ENCODE measurements at places on chromosomes 1 and 21.

DNA sequence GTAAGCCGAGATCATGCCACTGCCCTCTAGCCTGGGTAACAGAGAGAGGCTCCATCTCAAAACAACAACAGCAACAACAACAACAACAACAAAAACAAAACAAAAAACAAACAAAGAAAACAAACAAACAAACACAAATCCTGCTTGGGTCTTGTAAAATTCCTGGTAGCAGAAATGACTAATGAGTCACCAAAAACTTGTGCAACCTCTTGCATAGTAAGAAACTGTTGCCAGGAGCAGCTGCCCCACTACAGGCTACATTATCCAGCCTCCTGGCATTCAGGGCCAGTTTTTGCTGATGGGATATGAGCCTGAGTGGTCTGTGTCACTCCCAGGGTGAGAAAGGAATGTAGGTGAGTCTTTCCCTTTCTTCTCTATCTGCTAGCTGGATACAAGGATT is 245.4 kb downstream of the TNR start:
- H3K27ac ChIP-seq: no peak overlapping the region
- no peaks in the 10 kb centered on the region for H3K27me3 ChIP-seq
- no peaks in the 10 kb centered on the region for H3K36me3 ChIP-seq

DNA sequence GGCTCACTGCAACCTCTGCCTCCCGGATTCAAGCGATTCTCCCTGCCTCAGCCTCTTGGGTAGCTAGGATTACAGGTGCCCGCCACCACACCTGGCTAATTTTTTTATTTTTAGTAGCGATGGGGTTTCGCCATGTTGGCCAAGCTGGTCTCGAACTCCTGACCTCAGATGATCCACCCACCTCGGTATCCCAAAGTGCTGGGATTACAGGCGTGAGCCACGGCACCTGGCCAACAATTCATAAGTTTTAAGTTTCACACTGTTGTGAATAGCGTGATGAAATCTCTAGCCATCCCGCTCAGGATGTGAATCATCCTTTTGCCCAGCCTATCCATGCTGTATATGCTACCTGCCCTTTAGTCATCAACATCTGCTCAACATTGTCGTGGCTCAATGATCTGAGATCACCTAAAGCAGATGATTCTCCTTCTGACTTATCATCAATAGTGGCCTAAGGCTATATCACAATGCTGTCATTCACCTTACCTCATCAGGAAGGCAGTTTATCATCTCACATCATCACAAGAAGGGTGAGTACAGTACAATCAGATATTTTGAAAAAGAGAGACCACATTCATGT is 2.6 kb downstream of the PFDN2 start:
- H3K36me3 ChIP-seq: no peaks in the 10 kb centered on the region
- H3K27ac ChIP-seq: no peak overlapping the region
- H3K27me3 ChIP-seq: no peaks in the 10 kb centered on the region
- no peak for DNase-seq

GRCh38 chr1:248165186-248165585 is 9.4 kb upstream of the OR2M2 start:
- H3K4me3 ChIP-seq: no peak overlapping the region
- H3K36me3 ChIP-seq: no peaks in the 10 kb centered on the region
- H3K27me3 ChIP-seq: no peaks in the 10 kb centered on the region
- H3K4me1 ChIP-seq: no peaks in the 10 kb centered on the region

DNA sequence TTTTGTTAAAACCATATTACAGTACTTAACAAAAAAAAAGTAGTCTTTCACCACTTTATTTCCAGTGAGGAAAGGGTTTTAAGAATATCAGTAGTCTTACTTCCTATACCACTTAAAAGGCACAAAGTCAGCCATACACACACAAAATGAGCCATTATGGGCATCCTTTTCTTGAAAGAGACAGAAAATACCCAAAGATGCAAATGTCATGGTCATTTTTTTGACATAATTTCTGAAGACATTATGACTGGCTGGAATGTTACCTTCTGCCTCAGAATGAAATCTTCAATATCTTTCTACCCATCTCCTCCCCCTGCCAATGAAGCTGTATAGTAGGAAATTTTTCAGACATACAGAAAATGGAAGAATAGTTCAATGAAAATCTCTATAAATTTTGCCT is 237.7 kb downstream of the SLC45A1 start:
- DNase-seq: no peak
- H3K27me3 ChIP-seq: no peaks in the 10 kb centered on the region

- H3K4me1 ChIP-seq: no peaks in the 10 kb centered on the region
- no peak overlapping the region for H3K4me3 ChIP-seq
- no peaks in the 10 kb centered on the region for H3K36me3 ChIP-seq
- no peak overlapping the region for H3K27ac ChIP-seq
- DNase-seq: no peak
Observed at GRCh38 chr1:67170751-67171573, 4.7 kb downstream of the IL23R start.

GRCh38 chr1:153946622-153947241 is at the start of gene DENND4B:
Gene DENND4B (minus strand): TSS chr1:153946718. CDS start chr1:153944374, 2,344 bp downstream.
- no peak for DNase-seq
- H3K4me1 ChIP-seq: peaks cover 27% of the 10 kb centered on the region
- no peaks in the 10 kb centered on the region for H3K27me3 ChIP-seq
- peak within 1 kb of the TSS; percentile 98 for H3K4me3 ChIP-seq
- H3K27ac ChIP-seq: peak within 1 kb of the TSS; percentile 98

DNA sequence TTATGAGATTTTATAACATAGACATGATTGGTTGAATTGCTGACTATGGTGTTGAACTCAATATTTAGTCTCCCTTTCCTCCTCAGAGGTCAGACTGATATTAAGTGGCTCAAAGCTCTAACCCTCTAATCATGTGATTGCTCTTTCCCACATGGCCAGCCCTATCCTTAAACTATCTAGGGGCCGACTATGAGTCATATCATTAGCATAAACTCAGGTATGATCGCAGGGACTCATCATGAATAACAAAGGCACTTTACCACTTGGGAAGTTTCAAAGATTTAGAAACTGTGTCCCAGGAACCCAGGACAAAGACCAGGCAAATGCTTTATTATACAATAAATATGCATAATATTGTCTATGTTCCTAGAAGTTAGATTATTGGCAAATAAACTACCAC is 894.6 kb upstream of the NEGR1 start:
- H3K36me3 ChIP-seq: no peaks in the 10 kb centered on the region
- DNase-seq: no peak
- no peak overlapping the region for H3K27ac ChIP-seq
- H3K27me3 ChIP-seq: no peaks in the 10 kb centered on the region

DNA sequence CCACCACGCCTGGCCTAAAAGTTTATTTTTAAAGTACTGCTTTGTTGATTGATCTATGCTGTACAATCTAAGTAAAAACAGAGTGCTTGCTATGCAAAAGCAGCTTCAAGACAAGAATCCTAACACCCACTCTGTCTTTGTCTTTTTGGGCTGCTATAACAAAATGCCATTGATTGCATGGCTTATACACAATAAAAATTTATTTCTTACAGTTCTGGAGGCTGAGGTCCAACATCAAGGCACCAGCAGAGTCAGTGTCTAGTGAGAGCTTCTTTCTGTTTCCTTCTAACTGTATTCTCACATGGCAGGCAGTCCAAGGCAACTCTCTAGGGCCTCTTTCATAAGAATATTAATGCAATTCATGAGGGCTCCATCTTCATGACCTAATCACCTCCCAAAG is 63.6 kb upstream of the GJA5 start:
- H3K27ac ChIP-seq: no peak overlapping the region
- peaks cover 18% of the 10 kb centered on the region for H3K4me1 ChIP-seq
- no peak overlapping the region for H3K4me3 ChIP-seq
- no peaks in the 10 kb centered on the region for H3K36me3 ChIP-seq
- no peak for DNase-seq
- H3K27me3 ChIP-seq: no peaks in the 10 kb centered on the region

DNA sequence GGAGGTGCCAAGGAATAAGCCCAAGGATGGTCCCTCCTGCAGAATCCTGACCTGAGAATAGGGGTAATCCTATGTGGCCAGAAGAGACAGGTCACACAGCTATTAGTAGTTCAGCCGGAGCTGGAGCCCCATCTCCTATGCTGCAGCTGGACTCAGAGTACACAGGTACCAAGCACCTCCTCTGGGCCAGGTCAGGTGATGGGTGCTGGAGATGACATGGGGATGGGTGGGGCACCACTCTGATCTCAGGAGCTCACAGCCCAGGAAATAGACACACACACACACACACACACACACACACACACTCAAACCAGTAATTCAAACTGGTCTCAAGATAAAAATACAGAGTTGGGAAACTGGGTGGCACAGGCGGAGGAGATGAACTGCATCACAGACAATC is 54.2 kb upstream of the SSBP3 start:
- H3K27ac ChIP-seq: no peak overlapping the region
- H3K27me3 ChIP-seq: no peaks in the 10 kb centered on the region
- DNase-seq: no peak
- H3K4me1 ChIP-seq: peaks cover 22% of the 10 kb centered on the region

- H3K36me3 ChIP-seq: peaks cover 18% of the 10 kb centered on the region
- no peak overlapping the region for H3K4me3 ChIP-seq
- no peak overlapping the region for H3K27ac ChIP-seq
- H3K27me3 ChIP-seq: no peaks in the 10 kb centered on the region
- no peak for DNase-seq
- peaks cover 9% of the 10 kb centered on the region for H3K4me1 ChIP-seq
Observed at GRCh38 chr1:50454911-50455310, 31.7 kb upstream of the DMRTA2 start.

DNA sequence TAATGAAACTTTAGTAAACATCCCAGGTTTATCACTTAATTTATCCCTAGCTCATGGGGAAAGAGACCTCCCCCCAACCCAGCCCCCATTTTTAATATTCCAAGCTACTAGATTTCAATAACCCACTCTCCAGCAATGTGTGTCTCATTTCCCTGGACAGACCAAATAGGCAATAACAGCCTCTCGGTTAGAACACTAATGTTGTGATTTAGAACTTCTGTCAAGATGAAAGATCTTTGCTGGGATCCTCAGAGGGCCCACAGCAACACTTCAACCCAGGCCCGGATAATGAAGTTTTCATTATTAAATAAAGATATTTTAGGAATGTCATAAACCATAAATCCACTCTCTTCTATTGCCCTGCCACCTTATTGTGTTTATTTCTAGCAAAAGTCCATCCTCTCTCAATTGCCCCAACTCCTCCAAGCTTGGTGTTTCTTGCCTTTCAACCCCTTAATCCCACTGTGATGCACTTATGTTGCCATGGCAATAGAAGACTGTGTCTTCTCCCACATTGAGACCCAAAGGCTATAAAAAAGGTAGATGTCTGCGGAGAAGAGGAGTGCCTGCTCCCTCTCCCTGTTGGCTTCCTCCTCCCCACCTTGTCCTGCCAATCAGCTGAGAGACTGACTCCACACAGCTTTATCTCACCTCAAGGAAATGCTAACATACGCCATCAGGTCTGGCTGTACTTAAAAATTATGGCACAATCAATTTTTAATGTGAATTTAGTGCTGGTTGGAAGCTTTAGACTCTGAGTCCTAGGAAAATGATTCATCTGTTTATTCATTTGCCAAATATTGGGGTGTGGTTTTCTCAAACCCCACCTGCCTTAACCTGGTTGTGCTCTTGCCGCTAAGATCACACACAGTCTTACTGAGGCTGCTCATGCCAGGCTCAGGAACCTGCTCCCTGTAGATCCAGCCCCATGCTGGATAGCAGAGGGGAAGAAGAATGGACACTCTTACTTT is 258.3 kb upstream of the CAMK1G start:
- H3K27ac ChIP-seq: peak overlapping the region; percentile 16
- H3K4me1 ChIP-seq: peaks cover 3% of the 10 kb centered on the region
- H3K36me3 ChIP-seq: no peaks in the 10 kb centered on the region

DNA sequence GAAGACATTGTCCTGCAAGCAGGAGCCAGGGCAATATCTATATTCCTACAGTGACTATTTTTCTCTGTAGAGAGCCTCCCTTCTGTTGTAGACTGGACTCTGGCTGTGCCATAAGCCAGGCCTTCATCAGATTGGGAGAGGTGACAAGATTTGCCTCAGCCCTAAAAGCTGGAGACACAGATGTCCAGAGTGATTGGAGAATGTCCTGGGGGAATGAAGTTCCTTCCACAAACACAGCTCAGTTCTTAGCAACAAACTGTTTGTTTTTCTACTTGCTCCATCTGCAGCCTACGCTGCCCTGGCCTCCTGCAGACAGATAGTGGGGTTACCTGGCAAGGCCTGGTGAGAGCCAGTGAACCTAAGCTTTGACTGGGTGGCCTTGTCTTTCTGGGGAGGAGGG is 29.9 kb upstream of the SNX27 start:
- H3K4me3 ChIP-seq: no peak overlapping the region
- peaks cover 58% of the 10 kb centered on the region for H3K36me3 ChIP-seq
- DNase-seq: no peak
- H3K27ac ChIP-seq: no peak overlapping the region

GRCh38 chr1:204879351-204879750 is 8.7 kb downstream of the NFASC start:
- peaks cover 77% of the 10 kb centered on the region for H3K4me1 ChIP-seq
- H3K27me3 ChIP-seq: no peaks in the 10 kb centered on the region
- no peak overlapping the region for H3K4me3 ChIP-seq
- peak overlapping the region; percentile 59 for H3K27ac ChIP-seq
- no peak for DNase-seq

DNA sequence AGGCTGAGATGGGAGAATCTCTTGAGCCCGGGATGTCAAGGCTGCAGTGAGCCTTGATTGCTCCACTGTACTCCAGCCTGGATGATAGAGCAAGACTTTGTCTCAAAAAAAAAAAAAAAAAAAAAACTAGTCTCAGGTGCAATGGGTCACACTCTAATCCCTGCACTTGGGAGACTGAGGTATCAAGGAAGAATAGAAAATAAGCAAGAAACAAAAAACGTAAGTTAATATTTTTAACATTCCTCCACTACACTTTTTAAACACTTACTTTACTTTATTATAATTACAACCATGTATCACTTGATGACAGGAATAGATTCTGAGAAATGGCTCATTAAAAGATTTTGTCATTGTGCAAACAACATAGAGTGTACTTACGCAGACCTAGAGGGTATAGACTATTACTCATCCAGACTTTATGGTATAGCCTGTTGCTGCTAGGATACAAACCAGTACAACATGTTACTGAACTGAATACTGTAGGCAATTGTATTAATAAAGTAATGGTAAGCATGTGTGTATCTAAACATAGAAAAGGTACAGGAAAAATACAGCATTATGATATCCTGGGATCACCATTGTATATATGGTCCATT is 1244.1 kb upstream of the ADGRL4 start:
- H3K27ac ChIP-seq: no peak overlapping the region
- no peak overlapping the region for H3K4me3 ChIP-seq
- DNase-seq: no peak
- no peaks in the 10 kb centered on the region for H3K27me3 ChIP-seq
- no peaks in the 10 kb centered on the region for H3K36me3 ChIP-seq

GRCh38 chr1:20658166-20658915 is 2.8 kb downstream of the DDOST start:
- no peak for DNase-seq
- H3K27ac ChIP-seq: peak overlapping the region; percentile 49
- H3K4me3 ChIP-seq: no peak overlapping the region
